Mesenchymal stem cell (in vitro differentiated cells and primary cell): ENCODE measurements at places on chromosomes 1 and 21.

GRCh38 chr21:24395320-24395923 lies 1211.9 kb downstream of the MRPL39 start:
- DNase-seq, result no peak

DNA sequence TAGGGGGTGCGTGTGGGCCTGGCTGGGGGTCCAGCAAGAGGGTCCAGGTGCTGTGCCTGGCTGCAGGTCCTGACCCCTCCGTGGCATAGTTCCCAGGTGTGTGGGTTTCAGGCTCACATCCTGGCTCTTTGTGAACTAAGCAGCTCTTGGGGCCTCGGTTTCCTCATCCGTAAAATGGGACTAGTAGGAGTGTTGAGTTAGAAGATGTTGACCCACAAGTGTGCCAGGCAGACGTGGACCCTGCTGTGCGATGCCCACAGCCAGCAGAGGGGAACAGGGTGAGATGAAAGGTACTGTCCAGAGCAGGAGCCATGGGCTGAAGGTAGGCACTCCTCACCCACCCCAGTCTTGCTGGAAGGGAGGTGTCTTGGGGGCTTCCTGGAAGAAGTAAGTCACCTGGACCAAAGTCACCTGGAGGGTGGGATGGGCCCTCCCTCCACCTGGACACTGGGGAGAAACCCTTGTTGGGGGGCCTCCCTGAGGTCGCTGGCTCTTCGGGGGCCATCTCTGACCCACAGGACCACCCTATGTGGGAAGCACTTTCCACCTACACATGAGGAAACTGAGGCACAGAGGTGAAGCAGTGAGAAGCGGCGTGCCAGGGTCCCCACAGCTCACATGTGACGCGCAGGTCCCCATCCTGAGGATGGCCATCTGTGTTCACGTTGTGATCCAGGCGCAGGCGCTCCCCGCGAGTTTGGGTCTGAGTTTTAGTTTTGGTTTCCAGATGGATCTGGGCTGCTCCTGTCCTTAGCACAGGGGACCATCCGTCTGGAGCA lies 1.4 kb downstream of the ARHGEF16 start:
- no peak for DNase-seq

- DNase-seq, result no peak
These were observed 52.8 kb upstream of the TMPRSS2 start for GRCh38 chr21:41560661-41561158.

DNA sequence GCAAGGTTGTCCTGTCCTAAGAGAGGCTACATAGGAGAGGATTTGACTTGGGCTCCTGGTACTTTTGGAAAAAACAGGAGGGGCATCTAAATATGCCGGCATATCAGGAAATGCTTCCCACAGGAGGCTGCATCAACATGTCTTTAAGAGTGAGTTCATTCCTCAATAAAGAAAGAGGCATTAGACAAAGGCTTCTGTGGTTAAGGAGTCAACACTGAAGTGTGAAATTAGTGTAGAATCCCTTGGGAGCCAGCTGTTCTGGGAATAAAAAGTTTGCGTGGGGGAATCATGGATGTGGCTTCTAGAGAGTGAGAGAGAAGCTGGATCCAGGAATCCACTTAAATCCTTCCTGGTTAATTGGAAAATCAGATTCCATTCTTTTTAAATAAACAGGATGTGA lies 69.5 kb downstream of the DNM3 start:
- DNase-seq, result no peak

DNA sequence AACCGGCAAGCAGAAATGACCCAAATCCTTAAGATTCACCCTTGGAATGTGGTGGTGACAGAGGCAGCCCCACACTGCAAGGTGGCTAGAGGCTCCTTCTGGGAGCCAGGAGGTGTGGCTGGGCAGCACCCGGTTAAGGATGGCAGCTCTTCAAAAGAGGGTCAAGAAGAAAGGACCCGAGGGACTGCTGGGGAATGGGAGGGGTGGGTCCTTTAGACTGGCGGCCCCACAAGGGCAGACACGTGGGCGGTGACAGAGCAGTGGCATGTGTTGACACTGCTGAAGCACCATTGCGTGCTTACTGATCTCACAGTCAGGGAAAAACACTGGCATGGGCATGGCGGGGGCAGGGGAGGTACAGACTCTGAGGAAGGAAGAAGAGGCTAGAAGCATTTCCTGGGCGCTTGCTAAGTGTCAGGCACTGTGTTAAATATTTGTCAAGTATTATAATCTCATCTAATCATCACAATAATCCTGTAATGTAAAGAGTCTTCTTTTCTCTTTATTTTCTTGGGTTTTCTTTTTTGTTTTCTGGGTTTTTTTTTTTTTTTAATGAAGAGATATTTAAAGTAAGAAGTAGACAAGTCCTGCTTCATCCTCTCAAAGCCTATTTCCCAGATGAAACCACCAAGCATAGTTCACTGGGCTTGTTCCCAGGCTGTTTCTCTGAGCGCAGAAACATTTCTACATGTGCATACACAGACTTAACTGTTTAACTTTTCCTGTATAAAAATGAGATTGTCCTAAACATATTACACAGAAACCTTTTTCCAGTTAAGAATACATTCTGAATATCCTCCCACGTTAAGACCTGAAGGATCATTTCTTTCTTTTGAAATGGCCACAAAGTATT lies 165.8 kb upstream of the EDN2 start:
- peak; percentile 61 for DNase-seq

GRCh38 chr1:71068325-71069240 lies 12.3 kb downstream of the ZRANB2 start:
- no peak for DNase-seq

DNA sequence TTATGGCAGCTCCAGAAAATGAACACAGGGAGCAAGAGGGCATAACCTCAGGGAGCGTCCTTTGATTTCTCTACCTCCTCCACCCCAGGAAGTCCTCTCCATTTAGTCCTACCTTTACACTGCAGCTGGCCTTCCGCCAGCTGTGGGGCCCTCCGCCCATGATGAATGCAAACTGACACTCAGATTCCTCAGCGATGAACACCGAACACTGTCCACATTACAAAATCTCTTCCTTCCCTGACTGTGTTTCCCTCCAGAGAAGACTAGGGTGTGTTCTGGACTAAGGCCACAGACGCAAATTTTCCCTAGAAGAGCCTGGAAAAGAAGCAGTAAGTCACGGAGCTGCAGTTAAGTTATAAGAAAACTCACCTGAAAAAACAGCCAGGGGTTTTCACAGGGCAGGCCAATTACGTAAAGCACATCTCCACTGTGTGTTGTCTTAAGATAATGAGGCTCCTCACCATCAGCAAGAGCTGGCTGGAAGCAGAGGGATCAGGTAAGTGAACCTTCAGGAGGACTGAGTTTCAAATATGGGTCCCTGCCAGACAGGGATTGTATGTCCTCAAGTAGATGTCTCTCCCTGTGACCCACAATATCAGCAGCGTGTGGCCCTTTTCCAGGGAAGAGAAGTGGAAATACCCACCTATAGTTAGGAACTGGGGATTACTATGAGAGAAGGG lies 46.3 kb upstream of the ATP1B1 start:
- DNase-seq, result peak; percentile 31

DNA sequence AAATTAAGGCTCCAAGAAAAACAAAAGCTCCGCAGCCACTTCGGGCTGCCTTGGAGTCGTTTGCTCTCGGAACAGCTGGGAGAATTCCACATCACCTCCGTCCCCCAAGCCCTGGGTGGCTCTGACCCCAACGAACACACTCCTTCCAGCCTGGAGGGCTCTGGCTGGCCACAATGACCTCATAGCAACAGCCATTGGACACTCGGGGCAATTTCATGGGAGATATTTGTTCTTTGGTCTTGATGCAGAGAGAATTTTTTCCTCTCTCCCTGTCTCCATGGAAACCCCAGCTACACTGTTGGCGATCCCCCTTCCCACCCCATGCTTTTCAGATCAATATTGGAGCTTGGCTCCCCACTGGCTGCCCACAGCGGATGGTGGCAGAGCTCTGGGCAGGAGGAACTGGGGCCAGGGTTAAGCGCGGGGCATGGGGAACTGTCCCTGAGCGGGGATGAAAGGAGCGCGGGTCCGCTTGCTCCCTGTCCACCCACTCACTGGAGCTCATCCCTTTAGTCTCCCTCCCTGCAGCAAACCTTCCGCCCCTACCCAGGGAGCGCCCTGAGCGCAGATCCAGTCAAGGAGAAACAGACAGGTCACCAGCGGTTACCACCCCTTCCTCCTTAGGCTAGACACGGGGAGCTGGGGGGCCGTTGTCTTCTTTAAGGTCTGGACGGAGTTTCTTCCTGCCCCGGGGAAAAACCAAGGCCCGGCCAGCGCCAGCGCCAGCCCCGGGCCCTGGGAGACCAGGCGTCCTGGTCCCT lies 1.2 kb downstream of the WNT4 start:
- DNase-seq, result peak; percentile 30

DNA sequence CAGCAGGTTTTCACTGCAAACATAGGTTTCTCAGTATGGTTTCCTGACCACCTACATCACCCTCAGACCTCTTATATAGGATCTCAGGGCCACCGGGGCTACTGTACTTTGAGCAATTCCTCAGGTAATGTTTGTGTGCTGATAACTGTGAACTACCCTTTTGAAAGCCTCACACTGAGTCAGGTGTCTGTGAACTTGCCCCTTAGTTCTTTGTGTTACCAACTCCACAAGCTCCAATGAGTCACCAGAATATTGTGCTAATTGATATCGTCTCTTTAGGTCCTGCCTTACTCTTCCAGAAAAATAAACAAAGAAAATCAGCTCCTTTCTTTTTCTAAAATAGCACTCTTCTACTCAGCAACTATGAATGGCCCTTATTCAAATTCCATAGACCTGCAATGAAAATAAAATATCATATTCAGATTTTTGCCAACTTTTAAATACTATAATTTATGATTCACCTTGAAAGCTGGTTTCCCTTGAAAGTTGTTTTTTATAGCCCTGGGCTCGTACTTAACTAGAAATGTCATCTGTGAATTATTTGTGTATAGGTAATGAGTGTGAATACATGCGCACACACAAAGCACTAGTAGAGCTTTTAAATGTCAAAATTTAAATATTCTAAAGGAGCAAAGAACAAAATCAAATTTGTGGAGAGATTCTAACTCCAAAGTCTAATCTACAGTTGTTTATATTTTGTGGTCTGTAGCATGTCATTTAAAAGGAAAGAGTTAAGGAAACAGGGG lies 88.1 kb upstream of the WARS2 start:
- no peak for DNase-seq

- DNase-seq, result no peak
These were observed 59.2 kb downstream of the MATN1 start for GRCh38 chr1:30664103-30664755.

DNA sequence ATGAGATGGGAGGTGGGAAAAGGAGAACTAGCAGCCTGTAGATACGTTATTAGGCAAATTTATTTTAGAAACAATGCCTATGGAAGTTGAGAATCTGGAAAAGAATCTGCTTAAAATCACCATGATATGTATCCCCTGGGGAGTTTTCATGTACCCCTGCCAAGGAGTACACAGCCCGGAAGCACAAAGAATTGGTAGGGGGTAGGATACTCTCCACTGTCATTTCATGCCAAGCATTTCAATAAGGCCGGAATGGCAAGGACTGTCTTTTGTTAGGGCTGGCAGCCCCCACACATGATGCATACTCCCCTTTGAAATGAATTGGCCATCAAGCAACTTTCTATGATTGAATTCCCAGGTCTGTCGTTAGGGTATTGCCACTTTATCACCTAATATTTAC lies 111.5 kb upstream of the APP start:
- DNase-seq, result no peak

DNA sequence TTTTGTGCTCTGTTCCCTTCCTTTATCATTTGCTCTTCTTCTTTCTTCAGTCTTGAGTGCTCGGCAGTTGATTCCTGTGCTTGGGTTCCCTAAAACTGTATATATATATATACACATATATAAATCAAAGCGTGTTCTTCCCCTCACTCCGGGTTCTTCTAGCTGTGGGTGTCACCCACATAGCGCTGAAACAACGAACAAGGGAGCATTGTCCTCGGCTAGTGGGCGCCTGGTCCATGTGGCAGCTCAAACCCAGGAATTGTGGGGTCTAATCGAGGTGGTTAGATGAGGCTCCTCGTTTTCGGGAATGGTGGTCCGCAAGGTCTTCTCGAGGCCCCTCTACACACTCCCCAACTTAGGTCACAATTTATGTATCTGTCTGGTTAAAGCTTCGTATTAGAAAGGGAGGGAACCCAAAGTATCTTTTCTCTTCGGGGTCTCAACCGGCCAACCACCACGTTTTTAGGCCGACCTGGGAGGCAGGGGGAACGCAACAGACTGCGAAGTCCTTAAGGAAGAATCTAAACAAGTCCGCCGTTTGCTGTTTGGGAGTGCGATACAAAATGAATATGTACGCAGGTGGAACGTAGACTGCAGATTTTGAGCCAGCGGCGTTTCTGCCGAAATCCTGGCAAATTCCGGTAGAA lies 504 bp upstream of the SDHC start:
- DNase-seq, result no peak

- no peak for DNase-seq
These were observed 527.3 kb downstream of the PLPP3 start for GRCh38 chr1:56052041-56052440.

DNA sequence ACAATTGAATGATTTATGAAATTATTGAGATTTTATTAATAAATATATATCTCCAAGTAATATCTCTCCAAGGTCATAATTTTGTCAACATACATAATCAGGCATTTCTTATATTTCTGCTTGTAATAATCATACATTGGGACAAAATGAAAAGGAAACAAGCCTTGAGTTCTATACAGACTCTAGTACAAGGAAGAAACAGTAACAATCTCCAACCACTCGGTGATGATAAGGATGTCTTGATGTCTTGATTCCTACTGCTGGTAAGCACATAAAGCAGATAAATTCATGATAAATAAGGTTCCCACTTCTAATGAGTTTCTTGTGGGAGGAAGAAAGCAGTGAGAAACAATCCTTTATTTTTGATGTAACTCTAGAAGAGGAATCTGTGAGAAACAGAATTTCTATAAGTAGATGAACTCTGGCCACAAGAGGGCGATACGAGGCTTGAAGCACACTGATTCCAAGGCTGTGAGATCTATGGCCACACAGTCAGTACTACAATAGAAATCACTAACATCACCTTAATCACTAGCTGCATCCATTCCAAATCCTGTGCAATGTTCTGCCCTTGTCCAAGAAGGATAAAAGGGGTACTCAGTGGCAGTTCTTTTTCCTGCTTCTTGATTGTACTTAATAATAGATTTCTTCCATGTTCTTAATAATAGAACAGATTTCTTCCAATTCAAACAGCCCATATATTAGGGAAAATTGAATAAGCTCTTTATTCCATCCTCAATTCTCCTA lies 41.4 kb upstream of the LRRC8B start:
- peak; percentile 75 for DNase-seq

- peak; percentile 94 for DNase-seq
These were observed 1.7 kb downstream of the HLX start for GRCh38 chr1:220880726-220881506.

GRCh38 chr1:234970731-234971476 lies 157.7 kb downstream of the TOMM20 start:
- peak; percentile 98 for DNase-seq

- no peak for DNase-seq
These were observed 5.7 kb downstream of the RAP1A start for GRCh38 chr1:111625276-111625675.

- DNase-seq, result no peak
These were observed 110.3 kb downstream of the HUNK start for GRCh38 chr21:31983120-31983519.

- no peak for DNase-seq
These were observed 32.0 kb downstream of the SLAMF6 start for GRCh38 chr1:160491017-160491416.
